ENCODE measurements at places on chromosomes 16 and 17. TPM values are rescaled to one million over a fixed set of nuclear protein-coding genes. Genes with fewer than 3 reads are reported as not detected.

DNA sequence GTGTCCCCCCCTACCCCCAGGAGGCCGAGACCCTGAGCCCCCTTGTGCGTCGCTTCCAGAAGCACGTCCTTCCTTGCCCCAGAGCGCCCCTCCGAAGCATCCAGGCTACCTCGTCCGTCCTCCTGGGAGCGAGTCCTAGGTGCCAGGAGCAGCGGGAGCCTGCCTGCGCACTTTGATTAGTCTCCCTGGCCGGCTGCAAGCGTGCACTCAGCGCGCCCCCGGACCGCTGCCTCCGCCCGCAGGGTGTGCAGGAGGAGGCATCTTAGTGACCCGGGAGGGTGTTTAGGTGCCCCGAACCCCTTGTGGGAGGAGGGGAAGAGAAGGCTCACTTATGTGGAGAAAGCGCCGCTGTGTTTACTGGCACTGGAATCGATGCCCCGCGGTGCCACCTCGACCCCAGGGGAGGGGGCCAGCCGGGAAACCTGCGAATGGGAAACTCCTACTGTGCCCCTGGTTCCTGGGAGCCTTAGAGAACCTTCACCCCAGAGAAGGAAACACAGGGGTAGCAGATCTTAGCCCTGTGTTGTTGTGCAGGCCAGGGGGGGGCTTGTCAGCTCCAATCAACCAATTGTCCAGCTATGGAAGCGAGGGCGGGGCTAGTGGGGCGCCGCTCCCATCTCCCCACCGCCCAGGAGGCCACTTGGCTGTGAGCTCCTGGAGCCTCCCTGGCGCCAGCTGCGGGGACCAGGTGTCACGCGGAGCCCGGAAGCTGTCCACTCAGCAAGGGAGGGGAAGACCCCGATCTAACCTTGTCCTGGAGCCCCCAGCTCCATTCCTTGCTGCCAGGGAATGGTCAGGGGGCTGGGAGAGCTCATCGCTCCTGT lies 922.8 kb upstream of the EEF2KMT start:
- no peak for DNase-seq

DNA sequence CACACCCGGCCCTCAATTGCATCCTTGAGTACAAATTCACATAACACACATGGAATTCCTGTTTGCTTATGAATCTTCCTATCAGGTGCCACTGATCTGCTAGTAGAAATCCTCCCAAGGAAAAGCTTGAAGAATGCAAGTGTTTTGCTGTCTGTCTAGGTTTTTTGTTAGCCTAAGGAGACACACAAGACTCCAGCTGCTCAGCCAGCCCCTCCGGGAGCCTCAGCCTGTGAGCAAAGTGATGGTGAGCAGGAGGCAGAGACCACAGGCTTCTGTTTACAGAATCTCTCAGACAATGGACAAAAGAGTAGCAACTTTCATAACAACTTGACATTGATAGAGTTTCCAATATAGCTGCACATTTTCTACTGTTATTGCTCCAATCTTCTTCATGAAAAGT lies 18.4 kb upstream of the PRKCA start:
- peak; percentile 40 for DNase-seq

- DNase-seq = peak; percentile 76
These were observed 1.3 kb downstream of the PLEKHH3 start for GRCh38 chr17:42675348-42675964.

DNA sequence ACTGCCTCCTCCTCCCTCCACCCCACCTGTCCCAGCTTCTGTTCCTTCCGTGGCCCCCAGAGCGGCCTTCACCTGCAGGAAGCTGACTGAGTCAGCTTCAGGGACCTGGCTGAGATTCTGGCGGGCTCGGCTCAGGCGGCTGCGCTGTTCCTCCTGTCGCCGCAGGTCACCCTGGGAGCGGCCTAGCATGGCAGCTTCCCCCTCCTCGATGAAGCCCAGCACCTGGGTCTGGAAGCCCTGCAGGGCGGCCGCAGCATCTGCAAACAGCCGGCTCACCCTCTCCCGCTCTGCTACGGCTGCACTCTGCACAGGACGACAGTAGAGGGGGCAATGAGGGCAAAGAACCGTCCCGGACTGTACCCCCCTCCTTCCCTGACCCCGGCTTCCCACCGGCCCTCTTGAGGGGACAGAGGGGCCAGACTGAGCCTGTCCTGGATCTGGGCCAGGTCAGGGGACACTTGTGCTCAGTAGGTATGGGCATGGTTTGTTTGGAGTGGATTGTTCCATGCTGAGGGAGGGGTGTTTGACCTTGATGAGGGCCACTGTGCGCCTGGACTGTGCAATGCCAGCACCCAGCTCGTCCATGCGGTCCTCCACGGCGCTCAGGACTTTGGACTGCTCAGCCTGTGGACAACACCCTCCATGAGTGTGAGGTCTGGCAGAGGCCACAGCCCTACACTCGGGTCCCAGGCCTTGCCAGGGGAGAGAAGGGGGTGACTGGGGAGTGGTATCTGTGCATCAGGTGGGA lies 2.0 kb downstream of the TRIM47 start:
- DNase-seq = peak; percentile 87

GRCh38 chr17:81976332-81977210 lies 858 bp upstream of the ASPSCR1 start:
- DNase-seq = peak; percentile 72

DNA sequence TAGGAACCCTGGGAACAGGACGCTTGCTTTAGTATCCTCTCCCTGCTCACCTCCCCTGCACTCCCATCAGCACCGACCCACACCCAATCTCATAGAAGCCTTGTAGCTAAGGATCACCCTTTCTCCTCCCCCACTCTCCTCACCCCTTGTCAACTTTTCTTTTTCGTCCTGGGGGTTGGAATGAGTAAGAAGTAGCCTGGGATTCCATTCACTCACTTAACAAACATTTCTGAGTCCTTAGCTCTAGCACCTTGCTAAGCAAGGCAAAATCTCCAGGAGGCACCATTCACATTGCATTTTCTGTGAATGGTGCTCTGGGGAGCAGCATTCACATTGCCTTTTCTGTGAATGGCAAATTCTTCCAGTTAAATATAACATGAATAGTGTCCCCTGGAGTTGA lies 1.1 kb upstream of the PGAP3 start:
- no peak for DNase-seq

DNA sequence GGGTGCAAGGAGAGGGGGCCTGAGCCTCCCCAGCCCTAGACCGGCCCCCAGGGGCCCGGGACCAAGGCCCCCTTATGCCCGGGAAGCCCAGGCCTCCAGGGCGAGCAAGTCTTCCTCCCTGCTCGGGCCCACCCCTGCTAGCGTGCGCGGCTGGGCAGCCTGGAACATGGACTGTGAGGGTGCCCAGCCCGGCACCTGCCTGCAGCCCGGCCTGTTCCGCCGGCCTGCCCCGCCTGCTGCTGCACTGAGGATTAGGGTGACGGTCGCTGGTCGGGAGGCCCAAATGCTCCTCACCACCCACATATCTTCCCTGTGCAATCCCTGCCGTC lies 6.0 kb downstream of the HS3ST6 start:
- DNase-seq = no peak

- no peak for DNase-seq
These were observed 13.0 kb downstream of the HYDIN start for GRCh38 chr16:71217506-71217905.

- DNase-seq = no peak
These were observed 707 bp upstream of the CACNB1 start for GRCh38 chr17:39198186-39198566.

DNA sequence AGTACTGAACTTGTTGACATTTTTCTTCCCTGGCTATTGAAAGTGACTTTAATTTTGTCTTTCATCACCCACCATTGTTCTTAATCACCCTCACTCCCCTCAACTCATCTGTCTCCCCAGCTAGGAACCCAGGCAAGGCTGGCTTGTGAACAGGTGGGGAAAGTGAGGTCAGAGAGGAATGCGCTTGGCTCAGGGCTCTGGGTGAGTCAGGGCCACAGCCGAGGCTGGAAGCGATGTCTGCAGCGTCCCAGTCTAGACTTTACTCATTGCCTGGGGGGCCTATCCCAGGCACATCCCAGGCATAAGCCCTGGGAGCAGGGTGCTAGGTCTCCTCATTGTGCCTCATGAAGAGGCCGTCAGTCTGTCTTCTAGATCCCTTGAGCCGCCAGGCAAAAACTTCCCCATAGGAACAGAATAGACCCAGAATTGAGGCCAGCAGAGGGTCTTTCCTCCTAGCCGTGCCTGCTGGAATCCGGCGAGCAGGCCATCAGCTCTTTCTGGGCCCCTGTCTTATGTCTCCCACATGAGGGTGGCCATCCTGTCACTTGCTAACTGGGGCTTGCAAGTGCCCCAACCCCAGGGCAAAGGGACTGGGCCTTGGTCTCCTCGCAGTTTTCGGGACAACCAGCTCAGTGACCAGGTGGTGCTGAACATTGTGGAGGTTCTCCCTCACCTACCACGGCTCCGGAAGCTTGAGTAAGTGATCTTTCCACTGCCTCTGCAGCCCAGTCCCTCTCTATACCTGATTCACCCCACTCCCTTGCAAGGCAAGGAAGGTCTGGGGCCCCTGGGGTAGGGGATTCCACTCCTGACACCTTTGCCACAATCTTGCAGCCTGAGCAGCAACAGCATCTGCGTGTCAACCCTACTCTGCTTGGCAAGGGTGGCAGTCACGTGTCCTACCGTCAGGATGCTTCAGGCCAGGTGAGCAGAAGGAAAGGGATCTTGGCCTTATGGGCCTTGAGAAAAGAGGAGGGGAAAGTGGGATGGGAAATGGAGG lies 40.1 kb downstream of the NLRC5 start:
- DNase-seq = no peak

DNA sequence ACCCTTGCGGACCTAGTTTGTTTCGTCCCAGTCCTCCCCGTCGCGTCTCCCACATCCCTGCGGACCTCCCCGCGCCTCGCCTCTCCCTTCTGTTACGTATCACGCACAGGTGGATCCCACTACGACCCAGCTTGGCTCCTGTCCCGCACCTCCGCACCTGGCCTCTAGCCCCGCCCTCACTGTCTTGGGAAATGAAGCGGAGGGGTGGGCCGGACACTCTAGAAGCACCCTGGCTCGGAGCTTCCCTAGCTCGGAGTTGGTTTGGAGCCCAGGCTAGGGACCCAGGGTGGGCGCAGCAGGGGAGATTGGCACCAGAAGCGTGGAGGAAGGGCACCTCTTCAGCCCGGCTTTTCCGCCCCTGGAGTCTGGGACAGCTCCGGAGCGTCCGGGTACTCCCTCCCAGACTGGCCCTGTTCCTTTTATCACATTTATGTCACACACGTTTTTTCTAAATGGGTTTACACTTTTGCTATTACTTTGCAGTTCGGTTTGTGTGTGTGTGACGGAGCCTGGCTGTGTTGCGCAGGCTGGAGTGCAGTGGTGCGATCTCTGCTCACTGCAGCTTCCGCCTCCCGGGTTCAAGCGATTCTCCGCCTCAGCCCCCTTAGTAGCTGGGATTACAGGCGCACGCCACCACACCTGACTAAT lies 1.4 kb upstream of the CEMP1 start:
- DNase-seq = peak; percentile 88

DNA sequence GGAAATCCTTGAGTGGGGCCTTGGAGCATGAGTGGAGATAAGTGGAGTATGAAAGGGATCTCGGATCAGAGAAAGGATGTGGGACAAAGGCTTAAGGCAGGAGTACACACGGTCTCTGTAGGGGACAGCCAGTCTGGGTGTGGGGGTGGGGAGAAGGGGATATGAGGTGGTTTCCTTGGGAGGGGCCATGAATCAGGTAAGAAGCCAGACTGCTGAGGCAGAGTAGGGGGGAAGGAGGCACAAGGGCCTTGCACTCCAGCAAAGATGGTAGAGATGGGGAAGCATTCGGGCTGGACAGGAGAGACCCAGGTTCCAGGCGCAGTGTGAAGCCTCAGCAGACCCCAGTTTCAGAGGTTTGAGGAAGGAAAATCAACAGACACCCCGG lies 1.6 kb downstream of the HSD11B2 start:
- no peak for DNase-seq

DNA sequence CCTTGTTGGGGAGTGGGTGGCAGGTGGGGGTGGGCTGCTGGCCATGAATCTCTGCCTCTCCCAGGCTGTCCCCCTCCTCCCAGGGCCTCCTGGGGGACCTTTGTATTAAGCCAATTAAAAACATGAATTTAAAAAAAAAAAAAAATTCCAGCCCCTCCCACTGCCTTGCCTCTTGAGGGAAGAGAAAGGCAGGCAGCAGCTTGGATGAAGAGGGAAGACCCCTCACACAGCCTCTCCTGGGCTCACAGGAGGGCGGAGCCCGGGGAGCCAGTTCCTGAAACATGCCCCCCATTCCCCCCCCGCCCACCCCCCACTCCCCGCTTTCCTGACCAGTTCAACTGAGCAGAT lies 1.8 kb upstream of the TCAP start:
- DNase-seq = no peak

DNA sequence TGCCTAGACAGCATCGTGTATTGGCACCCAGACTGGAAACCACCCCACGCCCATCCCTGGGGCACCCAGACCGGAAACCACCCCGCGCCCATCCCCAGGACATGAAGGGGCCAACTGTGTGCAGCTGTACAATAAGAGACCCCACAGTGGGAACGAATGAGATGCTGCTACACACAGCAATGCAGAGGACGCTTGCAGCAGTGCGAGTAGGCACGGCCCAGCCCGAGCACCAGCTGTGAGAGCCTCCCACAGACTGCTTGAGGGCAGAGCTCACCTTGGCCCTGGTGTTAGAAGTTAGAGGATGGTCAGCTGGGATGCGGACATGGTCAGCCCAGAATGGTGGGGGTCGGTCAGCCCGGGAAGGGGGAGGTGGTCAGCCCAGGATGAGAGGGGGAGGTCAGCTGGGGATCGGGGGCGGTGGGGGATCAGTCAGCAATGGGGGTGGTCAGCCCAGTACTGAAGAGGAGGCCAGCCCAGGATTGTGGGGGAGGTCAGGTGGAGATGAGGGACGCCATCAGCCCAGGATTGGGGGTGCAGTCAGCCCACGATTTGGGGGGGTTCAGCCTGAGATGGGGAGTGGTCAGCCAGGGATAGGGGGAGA lies 340.0 kb downstream of the C16orf95 start:
- no peak for DNase-seq

GRCh38 chr17:65678546-65678945 lies 117.1 kb upstream of the AXIN2 start:
- DNase-seq = no peak

- DNase-seq = no peak
These were observed 631 bp downstream of the UTP6 start for GRCh38 chr17:31900877-31901276.

DNA sequence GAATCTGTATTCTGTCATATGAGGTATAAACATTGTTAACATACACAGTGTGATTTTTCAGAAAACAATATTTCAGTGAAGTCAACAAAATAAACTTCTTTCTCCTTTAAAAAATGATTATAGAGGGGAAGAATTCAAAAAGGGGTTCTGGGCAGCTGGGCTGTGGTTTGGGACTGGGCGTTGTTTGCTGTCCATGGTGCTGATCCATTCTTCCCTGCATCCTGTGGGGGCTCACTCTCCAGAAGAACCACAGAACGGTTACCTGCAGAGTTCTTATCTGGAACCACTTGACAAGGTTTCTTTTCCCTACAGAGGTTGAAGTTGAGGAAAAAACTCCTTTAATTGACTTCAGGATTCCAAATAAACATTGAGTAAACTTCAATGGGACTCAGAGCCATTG lies 1091.0 kb downstream of the CDH8 start:
- no peak for DNase-seq

ITGA2B gene
- total RNA-seq = under 0.01 TPM

TP53TG3C gene
- not detected for total RNA-seq

CBFA2T3 gene
- 0.92 TPM for total RNA-seq

SLC5A10 gene
- total RNA-seq = not detected

TNK1 gene
- 8.8 TPM for total RNA-seq

IGFALS gene
- 10.5 TPM for total RNA-seq

PRDM7 gene
- total RNA-seq = not detected

PLSCR3 gene
- total RNA-seq = not detected

OR3A2 gene
- not detected for total RNA-seq

AGRP gene
- not detected for total RNA-seq

KCNJ18 gene
- total RNA-seq = not detected

LRRC36 gene
- total RNA-seq = not detected

EVPLL gene
- total RNA-seq = 0.29 TPM
